ENCODE measurements at places on chromosomes 4 and X.

DNA sequence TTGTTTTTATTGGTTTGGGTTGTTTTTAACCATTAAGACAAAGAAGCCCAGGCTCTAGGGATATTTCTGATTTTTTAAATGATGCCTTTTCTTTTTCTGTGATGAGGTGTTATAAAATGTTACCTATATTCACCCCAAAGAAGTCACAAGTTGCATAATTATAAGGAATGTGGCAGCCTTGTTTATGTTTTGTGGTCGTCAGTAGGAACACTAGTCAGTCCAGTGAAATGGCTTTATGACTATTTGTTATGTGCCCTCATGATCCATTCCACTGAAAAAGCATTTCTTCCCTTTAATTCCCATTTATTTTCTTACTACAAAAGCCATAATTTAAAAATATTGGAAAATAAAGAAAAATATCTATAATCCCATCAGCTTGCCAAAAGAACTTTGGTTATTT, 34.4 kb downstream of the CC2D2A start:
- DNase-seq, result no peak

- DNase-seq, result no peak
Observed at GRCh38 chrX:41596596-41596995, 92.2 kb upstream of the GPR34 start.

DNA sequence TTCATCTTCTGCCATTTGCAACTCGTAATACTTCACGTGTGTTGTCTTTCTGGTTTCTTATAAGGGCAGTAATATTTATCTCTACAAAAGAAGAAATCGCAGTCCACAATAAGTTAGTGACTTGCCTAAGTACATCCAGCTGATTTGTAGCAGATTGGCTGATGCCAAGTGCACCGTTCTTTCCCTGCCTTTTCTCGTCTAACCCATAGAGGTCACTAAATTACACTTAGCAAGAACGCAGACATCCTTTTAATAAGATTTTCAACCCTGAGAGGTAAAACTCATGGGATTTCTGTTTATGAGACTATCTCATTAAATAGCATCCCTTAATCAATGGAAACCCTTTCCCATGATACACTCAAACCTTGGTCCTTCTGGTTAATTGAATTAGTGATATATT, 408.6 kb upstream of the ACTRT1 start:
- no peak for DNase-seq

DNA sequence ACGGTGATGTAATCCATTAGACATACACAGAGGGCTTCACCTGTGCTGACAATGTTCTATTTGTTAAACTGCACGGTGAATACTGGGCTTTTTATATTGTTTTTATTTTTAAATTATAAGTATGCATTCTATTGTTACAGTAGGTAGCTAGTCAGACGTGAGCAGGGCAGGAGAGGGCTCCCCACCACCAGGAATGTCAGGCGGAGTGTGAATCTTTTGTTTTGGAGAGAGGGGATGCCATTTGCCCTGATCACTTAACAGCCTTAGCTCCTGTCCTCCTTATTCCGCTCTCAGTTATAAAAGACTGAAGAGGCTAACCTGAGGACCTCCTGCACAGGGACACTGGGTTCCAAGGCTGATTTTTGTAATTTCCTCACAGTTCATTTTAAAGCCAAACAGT, 151.6 kb upstream of the TAPT1 start:
- DNase-seq, result no peak

GRCh38 chrX:31508338-31508737, 436.5 kb upstream of the FTHL17 start:
- no peak for DNase-seq

- no peak for DNase-seq
Observed at GRCh38 chrX:16958356-16958755, 11.9 kb downstream of the REPS2 start.

DNA sequence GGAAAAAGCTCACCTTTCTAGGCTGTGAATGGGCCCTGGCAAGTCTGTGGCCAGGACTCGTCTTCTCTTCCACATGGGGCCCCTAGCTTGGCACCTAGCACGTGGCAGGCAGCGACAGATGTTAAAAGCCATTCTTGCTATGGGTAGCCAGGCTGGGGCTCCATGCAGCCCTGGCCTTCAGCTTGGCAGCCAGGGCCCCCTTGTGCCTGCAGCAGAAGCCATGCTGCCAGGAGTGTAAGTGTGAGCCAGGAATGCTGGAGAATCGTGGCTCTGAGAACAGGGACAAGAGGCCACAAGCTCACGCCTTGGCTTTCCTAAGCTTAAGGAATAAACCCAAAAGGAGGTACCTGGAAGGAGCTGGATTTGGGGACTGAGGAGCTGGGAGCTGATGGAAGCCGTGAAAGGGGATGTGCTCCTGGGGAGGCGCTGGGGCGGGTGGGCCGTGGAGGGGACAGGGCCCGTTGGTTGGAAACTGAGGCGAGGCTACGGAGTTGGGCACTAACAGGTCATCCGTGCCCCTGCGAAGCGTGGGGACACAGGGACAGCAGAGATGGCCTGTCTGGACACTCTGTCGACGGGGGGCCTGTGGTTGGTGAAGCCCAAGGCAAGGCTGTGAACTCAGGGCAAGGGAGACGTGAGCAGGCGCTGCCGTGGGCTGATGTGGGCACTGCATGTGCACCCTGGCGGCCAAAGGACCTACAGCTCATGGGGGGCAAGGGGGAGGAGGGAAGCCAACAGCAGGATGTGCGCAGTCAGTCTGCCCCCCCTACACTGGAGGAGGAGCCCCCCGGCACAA, 895 bp upstream of the OPN1LW start:
- no peak for DNase-seq

DNA sequence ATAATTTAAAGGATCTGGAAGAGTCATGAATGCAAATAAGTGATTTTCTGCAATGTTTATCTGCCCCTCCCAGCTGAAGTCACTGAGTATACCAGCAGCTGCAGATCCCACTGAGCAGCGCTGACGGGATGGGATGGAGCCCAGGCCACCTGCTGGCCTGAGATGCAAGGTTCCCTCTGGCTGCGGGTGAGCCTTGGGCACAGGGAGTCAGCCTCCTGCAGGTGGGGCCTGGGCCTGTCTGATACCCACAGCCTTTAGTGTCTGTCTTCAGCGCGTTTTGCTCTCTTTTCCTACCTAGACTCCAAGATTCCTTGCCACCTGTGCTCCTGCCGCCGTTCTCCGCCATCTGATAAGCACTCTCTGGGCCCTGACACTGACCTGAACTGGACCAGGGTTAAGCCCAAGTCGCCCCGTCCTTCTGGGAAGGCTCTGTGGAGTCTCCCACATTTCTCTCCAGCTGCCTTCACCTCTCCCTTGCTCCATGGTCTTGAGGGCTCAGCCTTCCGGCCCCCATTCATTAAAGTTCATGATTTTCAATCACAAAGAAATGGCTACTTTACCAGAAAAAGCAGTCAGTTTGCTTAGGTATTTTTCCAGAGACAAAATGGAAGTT, 223.1 kb upstream of the FAT1 start:
- no peak for DNase-seq

- DNase-seq, result no peak
Observed at GRCh38 chr4:105208561-105208960, 61.9 kb downstream of the TET2 start.

- DNase-seq, result no peak
Observed at GRCh38 chrX:40883021-40883619, 147.8 kb upstream of the MED14 start.

GRCh38 chr4:168118116-168118655, 25.8 kb downstream of the ANXA10 start:
- no peak for DNase-seq

GRCh38 chr4:187109636-187110035, 386.0 kb upstream of the FAT1 start:
- no peak for DNase-seq

DNA sequence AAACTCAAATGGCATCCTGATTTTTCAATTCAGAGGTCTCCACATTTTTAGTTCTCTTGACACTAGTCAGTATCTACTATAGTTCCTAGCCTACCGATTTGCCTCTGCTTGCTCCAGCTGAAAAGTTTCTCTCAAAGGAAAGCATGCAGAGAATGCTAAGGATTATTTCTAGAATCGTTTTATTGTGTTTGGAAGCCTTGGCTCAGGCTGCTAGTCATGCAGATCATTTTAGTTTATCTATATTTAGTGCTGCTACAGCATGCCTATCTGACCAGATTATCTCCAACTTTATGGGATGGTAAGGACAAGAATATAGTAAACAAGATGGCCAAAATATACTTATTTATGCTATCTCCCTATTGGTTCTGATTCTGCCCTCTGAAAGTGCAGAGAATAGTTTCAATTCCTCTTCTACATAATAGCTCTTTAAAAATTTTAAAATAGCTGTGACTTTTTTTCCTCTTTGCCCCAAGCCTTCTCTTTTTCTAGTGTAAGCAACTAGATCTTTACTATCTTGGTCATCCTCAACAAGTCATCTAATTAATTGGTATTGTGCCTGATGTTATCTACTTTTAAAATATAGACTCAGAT, 15.7 kb upstream of the DRP2 start:
- no peak for DNase-seq

- DNase-seq, result no peak
Observed at GRCh38 chr4:41213625-41214135, 662 bp downstream of the APBB2 start.

DNA sequence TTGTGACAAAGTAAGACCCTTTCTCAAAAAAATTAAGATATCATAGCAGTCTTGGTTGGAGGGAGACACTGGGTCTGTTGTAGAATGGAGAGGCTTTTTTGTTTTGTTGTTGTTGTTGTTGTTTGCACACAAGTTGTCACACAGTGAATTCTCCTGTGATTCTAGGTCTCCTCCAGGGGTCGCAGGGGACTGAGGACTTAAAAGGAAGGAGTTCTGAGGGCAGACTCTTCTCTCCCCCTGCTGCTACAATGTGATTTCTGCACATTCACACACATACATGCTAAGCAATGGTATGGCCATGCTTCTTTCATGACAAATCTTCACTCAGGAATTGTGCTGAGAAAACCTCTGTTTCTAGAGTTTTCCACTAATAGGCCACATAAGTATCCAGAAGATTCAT, 71.1 kb downstream of the ZNF732 start:
- no peak for DNase-seq

GRCh38 chr4:3489451-3489962, 26.4 kb downstream of the DOK7 start:
- no peak for DNase-seq

DNA sequence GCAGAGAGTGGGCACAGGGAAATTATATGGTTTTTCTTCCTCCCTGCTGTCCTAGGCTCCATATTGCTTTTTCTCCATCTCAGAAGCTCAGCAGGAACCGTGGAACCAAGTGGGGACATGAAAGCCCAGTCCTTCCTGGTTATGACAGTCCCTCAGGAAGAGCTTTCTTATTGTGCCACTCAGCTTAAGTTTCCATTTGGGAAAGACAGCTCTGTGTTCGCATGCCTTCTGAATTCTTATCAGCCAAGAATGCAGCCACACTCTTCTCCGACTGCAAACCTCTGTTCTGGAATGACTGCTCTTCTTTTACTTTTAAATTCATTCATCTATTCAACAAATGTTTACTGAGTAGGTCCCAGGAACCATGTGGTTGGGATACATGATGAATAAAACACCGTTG, 58.0 kb upstream of the PPARGC1A start:
- DNase-seq, result no peak

DNA sequence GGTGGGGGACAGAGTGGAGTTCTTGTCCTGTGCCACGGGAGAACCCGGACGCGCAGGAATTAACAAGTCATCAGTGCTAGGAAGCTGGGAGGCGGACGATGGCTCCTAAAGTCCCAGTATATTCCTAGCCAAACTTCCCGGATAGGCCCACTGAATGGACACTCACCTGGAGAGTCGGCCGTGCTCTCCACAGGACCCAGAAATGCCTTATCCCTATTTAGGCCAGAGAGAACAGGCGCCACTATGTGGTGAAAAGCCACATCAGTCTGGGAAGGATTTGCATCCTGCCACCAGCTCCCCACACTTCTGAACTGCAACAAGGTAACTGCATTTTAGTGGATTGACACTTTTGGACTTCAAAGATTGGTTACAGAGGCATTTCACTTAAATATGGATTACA, 1.1 kb downstream of the CFAP299 start:
- no peak for DNase-seq

DNA sequence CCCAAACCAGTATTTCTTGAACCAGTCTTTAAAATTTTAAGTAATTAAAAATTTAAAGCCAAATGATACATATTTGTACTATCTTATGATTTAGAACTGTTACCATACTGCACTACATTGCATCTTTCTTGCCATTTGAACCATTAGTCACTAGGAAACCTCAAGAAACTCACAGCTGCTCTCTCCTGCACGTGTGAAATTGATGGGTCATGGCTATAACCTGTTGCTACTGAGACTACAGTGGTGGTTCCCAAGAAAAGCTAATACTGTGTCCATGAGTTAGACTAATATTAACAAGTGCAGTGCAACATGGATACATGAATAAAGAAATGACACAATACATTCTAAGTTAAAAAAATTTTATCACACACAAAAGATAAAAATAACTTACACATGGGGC, 88.4 kb downstream of the PDE5A start:
- no peak for DNase-seq

- DNase-seq, result no peak
Observed at GRCh38 chr4:43607827-43608461, 715.4 kb downstream of the GRXCR1 start.

- no peak for DNase-seq
Observed at GRCh38 chr4:165308606-165309005, 18.9 kb upstream of the MSMO1 start.

- no peak for DNase-seq
Observed at GRCh38 chrX:24204331-24204730, 54.8 kb downstream of the ZFX start.

DNA sequence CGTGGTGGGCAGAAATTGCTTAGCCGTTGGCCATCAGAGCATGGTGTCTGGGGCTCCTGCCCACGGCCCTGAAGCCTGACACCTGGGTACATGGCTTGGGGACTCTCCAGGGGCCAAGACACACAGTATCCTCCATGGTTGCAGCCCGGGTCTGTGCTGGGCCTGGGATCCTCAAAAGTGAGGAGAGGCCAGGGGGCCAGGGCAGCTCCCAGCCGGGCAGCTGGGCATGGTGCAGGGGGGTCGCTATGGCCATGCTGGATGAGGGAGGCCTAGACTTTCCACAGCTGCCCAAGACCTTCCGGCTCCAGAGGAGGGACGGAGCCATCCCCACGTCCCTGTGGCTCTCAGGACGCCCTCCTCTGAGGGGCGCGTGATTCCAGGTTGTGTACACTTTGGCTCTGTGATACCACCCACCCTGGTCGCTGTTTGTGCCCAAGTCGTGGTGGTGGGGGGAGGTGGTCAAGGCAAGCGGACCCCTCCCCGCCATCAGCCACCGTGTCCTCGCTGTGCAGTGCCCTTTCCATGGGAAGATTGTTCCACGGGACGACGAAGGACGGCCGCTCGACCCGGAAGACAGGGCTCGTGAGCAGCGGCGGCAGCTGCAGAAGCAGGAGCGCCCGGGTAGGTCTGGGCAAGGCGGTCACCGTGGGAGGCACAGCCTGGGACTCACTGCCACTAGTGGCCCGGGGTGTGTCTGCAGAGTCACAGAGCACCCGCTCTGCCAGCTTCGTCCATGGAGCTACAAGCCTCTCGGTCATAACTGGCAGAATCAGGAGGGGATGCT, 25.7 kb downstream of the NKX1-1 start:
- DNase-seq, result no peak

Data from stimulated activated CD4-positive, alpha-beta T cell treated with anti-CD3 and anti-CD28 coated beads, Interleukin-2, amount 100 ng/mL, for 48 hours (primary cell).